CD4-positive, alpha-beta memory T cell (primary cell): ENCODE measurements at places on chromosomes 1 and 21. TPM values are rescaled to one million over a fixed set of nuclear protein-coding genes. Genes with fewer than 3 reads are reported as not detected.
A peak's percentile ranks its signal among the peaks of the same experiment; 100 is the strongest.

The KCNE2 gene
- not detected for total RNA-seq

- no peak overlapping the region for H3K27ac ChIP-seq
- peaks cover 82% of the 10 kb centered on the region for H3K27me3 ChIP-seq
- H3K4me3 ChIP-seq, result no peak overlapping the region
- H3K36me3 ChIP-seq, result no peaks in the 10 kb centered on the region
These were observed 3.2 kb downstream of the BARHL2 start for GRCh38 chr1:90713741-90714509.

The FAM72B gene
- not detected for total RNA-seq

DNA sequence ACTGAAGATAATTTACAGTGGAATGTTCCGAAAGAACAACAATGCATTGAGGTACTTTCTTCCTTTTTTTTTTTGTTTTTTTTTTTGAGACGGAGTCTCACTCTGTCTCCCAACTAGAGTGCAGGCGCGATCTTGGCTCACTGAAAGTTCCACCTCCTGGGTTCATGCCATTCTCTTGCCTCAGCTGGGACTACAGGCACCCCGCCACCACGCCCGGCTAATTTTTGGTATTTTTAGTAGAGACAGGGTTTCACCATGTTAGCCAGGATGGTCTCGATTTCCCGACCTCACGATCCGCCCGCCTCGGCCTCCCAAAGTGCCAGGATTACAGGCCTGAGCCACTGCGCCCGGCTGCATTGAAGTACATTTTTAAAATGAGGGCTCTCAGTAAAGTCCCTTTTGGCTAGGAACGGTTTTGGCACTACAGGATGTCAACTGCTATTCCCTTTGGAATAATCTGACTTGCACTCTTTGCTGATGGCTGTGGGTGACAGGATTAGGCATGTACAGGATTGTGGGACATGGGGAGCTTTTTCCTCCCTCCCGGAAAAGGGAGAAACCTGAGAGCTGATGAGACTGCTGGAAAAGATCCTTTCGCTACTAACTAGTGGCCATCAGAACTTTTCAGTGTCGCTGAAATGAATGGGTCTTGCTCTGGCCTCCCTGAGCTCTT lies 56.9 kb upstream of the EDEM3 start:
- no peaks in the 10 kb centered on the region for H3K36me3 ChIP-seq
- no peaks in the 10 kb centered on the region for H3K4me1 ChIP-seq
- DNase-seq, result no peak
- no peak overlapping the region for H3K4me3 ChIP-seq
- H3K27ac ChIP-seq, result no peak overlapping the region

- no peaks in the 10 kb centered on the region for H3K36me3 ChIP-seq
- no peak for DNase-seq
- H3K4me1 ChIP-seq, result peaks cover 30% of the 10 kb centered on the region
- H3K27ac ChIP-seq, result no peak overlapping the region
- H3K4me3 ChIP-seq, result no peak overlapping the region
- H3K27me3 ChIP-seq, result no peaks in the 10 kb centered on the region
These were observed 133.6 kb downstream of the DPYD start for GRCh38 chr1:97787231-97787630.

- H3K4me1 ChIP-seq, result no peaks in the 10 kb centered on the region
- no peak for DNase-seq
- H3K4me3 ChIP-seq, result no peak overlapping the region
- H3K27ac ChIP-seq, result no peak overlapping the region
- H3K27me3 ChIP-seq, result no peaks in the 10 kb centered on the region
These were observed 150.9 kb upstream of the ZRANB2 start for GRCh38 chr1:71231751-71232150.

The PMVK gene
- 17.6 TPM for total RNA-seq

- H3K27me3 ChIP-seq, result no peaks in the 10 kb centered on the region
- H3K4me1 ChIP-seq, result peaks cover 51% of the 10 kb centered on the region
- H3K4me3 ChIP-seq, result peak within 1 kb of the TSS; percentile 75
- H3K36me3 ChIP-seq, result no peaks in the 10 kb centered on the region
These were observed at the start of gene ELOA for GRCh38 chr1:23743287-23744152. TSS of gene ELOA (plus strand) at chr1:23743471. CDS start at chr1:23743504, 33 bp downstream.

The SLC45A3 gene
- total RNA-seq, result 0.09 TPM

- DNase-seq, result no peak
- no peaks in the 10 kb centered on the region for H3K27me3 ChIP-seq
- no peak overlapping the region for H3K27ac ChIP-seq
- H3K4me1 ChIP-seq, result no peaks in the 10 kb centered on the region
- no peak overlapping the region for H3K4me3 ChIP-seq
These were observed 286.1 kb upstream of the ESRRG start for GRCh38 chr1:217009376-217009775.

DNA sequence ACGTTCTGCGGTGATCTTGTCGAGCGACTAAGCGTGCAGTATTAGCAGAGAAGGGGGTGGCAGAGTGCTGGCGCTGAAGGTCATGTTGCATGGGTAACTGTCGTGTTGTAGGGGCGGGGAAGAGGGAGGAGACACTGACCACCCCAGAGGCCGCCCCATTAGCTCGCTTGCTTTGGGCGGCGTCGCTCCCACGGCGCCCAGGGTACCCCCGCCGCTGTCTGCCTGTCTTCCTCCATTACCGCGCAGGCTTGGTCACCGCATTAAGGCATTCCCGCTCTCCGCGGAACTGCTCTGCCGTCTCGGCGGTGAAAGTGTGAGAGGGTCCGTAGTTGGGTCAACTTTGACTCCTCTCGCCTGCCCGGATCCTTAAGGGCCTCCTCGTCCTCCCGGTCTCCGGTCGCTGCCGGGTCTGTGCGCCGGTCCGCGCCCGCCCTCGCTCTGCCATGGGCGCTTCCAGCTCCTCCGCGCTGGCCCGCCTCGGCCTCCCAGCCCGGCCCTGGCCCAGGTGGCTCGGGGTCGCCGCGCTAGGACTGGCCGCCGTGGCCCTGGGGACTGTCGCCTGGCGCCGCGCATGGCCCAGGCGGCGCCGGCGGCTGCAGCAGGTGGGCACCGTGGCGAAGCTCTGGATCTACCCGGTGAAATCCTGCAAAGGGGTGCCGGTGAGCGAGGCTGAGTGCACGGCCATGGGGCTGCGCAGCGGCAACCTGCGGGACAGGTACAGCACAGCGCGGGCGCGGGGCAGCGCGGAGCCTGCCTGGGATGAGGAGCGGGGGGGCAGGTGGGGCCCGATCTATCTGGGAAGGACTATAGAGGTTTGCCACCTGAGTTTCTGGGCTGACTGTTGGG lies at the start of gene MTARC2:
Gene MTARC2 (plus strand): TSS at position 234 of the 846 bp plus-strand sequence. CDS start 210 bp downstream, at position 444.
- DNase-seq, result no peak
- H3K36me3 ChIP-seq, result no peaks in the 10 kb centered on the region
- no peak within 1 kb of the TSS for H3K27ac ChIP-seq
- no peak within 1 kb of the TSS for H3K4me3 ChIP-seq
- no peaks in the 10 kb centered on the region for H3K4me1 ChIP-seq

DNA sequence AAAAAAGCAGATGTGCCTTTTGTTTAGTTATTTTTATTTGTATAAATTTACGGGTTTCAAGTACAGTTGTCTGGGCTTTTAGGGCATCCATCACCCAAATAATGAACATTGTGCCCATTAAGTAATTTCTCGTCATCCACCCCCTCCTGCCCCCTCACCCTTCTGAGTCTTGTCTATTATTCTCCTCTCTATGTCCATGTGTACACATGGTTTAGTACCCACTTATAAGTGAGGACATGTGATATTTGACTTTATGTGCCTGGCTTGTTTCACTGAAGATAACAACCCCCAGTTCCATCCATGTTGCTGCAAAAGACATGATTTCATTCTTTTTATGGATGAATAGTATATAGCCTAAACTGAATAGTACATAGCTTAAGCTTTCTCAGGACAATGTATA lies 189.2 kb downstream of the ZP4 start:
- no peaks in the 10 kb centered on the region for H3K36me3 ChIP-seq
- DNase-seq, result no peak
- H3K4me3 ChIP-seq, result no peak overlapping the region
- no peak overlapping the region for H3K27ac ChIP-seq
- no peaks in the 10 kb centered on the region for H3K4me1 ChIP-seq

The ICOSLG gene
- total RNA-seq, result 4.2 TPM

The GUCA2B gene
- total RNA-seq, result not detected

DNA sequence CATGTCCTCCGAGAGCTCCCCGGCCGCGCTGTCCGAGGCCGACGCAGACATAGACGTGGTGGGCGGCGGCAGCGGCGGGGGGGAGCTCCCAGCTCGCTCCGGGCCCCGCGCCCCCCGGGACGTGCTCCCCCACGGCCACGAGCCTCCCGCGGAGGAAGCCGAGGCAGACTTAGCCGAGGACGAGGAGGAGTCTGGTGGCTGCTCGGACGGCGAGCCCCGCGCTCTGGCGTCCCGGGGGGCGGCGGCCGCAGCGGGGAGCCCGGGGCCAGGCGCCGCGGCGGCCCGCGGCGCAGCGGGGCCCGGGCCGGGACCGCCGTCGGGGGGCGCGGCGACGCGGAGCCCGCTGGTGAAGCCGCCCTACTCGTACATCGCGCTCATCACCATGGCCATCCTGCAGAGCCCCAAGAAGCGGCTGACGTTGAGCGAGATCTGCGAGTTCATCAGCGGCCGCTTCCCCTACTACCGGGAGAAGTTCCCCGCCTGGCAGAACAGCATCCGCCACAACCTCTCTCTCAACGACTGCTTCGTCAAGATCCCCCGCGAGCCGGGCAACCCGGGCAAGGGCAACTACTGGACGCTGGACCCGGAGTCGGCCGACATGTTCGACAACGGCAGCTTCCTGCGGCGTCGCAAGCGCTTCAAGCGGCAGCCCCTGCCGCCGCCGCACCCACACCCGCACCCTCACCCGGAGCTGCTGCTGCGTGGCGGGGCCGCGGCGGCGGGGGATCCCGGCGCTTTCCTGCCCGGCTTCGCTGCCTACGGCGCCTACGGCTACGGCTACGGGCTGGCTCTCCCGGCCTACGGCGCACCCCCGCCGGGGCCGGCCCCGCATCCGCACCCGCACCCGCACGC lies 547 bp downstream of the FOXD2 start:
- peak; percentile 45 for DNase-seq
- peak overlapping the region; percentile 75 for H3K4me3 ChIP-seq
- H3K27me3 ChIP-seq, result peaks cover 25% of the 10 kb centered on the region
- no peaks in the 10 kb centered on the region for H3K36me3 ChIP-seq
- H3K4me1 ChIP-seq, result peaks cover 14% of the 10 kb centered on the region
- H3K27ac ChIP-seq, result peak overlapping the region; percentile 46

The S100PBP gene
- 65.5 TPM for total RNA-seq

DNA sequence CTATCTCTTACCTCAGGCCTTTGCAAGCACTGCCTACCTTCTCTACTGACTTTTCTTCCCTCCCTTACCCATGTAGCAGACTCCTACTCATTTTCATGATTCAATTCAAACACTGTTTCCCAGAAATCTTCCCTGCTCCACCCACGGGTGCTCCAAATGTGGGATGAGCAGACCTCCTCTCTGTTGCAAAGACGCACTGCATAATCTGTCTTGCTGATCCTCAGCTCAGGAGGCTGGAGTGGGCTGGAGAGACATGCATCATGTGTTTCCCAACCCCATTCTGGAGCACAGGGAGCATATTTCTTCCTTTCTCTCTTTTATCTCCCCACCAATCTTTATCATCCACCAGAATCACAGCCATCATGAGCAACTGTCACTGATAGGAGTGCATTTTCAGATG lies 459.9 kb upstream of the NFIA start:
- H3K36me3 ChIP-seq, result no peaks in the 10 kb centered on the region
- no peaks in the 10 kb centered on the region for H3K27me3 ChIP-seq
- no peaks in the 10 kb centered on the region for H3K4me1 ChIP-seq
- no peak overlapping the region for H3K27ac ChIP-seq
- no peak overlapping the region for H3K4me3 ChIP-seq

The HSD3B2 gene
- not detected for total RNA-seq

DNA sequence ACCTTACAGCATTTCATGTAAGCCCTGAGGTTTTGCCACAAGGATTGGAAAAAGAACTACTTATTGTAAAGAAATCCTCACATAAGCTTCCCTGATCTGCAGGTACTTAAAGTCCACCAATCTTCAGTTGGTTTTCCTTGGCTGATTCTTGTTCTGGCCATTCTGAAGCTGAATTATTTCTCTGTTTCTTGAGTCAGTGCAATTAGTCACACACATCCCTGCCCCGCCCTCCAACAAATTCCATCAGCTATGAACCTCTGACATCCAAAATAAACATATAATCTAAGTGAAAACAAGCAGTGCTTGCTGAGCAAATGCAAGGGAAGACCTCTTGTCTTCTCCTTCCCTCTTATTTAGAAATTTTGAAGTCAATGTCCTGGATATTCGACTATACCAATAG lies 8.2 kb upstream of the FNDC7 start:
- H3K27ac ChIP-seq, result peak overlapping the region; percentile 71
- H3K4me1 ChIP-seq, result peaks cover 70% of the 10 kb centered on the region
- peaks cover 15% of the 10 kb centered on the region for H3K36me3 ChIP-seq
- H3K4me3 ChIP-seq, result no peak overlapping the region

- peak overlapping the region; percentile 72 for H3K27ac ChIP-seq
- no peaks in the 10 kb centered on the region for H3K36me3 ChIP-seq
- H3K4me3 ChIP-seq, result no peak overlapping the region
- no peaks in the 10 kb centered on the region for H3K27me3 ChIP-seq
- DNase-seq, result no peak
These were observed 1.2 kb upstream of the LPGAT1 start for GRCh38 chr1:211831558-211832323.

DNA sequence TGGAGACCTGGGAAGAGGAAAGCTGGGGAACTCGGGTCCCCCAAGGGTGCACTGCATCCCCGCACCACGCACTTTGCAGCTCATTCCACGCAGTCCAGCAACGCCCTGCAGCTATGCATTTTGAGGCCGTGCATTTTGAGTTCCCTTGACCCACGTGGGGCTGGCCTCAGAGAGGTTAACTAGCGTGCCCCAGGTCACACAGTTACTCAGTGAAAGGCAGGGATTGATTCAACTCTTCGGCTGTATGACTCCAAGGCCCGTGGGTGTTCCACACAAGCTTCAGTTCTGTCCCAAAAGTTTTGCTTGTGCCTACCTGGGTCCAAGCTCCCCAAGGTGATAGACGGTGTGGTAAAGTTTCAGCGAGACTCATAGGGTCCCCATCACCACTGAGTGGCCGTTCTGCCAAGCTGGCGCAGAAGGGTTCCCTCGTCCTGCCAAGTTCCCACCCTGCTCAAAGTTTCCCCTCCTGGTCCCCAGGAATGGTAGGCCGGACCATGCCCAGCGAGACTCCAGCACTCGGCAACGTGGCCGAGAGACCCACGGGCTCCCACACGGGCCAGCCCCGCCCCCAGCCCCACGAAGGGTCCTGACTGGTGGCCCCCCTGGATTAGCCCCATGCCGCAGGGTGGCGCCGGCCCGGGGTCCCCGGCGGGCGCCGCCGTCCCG lies 611 bp downstream of the HSPG2 start:
- no peak for DNase-seq
- no peaks in the 10 kb centered on the region for H3K27me3 ChIP-seq
- H3K27ac ChIP-seq, result no peak overlapping the region
- H3K4me3 ChIP-seq, result no peak overlapping the region
- peaks cover 12% of the 10 kb centered on the region for H3K4me1 ChIP-seq
- H3K36me3 ChIP-seq, result no peaks in the 10 kb centered on the region

DNA sequence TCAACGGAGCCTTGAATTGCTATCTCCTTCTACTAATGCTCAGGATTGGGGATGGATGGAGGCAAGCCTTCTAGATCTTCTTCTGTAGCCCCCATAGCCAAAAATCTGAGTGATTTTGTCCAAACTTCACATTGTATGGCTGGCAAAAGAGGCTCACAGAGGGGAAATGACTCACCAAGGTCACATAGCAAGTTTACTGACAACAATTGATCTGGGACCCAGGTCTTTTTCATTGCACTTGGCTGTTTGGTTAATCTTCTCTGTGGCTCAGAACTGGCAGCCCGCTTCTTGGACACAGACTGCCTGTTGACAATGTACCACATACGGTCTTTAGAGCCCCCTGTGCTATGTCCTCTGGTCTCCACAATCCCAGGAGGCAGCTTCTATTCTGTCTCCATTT lies 3.0 kb upstream of the LACTBL1 start:
- H3K36me3 ChIP-seq, result no peaks in the 10 kb centered on the region
- DNase-seq, result no peak
- peaks cover 23% of the 10 kb centered on the region for H3K27me3 ChIP-seq
- H3K4me1 ChIP-seq, result no peaks in the 10 kb centered on the region
- H3K4me3 ChIP-seq, result no peak overlapping the region
